ENCODE measurements at places on chromosomes 6 and 20. TPM values are rescaled to one million over a fixed set of nuclear protein-coding genes. Genes with fewer than 3 reads are reported as not detected.

- no peaks in the 10 kb centered on the region for H3K27me3 ChIP-seq
- no peak overlapping the region for H3K27ac ChIP-seq
- no peaks in the 10 kb centered on the region for H3K36me3 ChIP-seq
- H3K4me1 ChIP-seq = no peaks in the 10 kb centered on the region
- no peak for DNase-seq
Observed at GRCh38 chr6:134065706-134066105, 13.3 kb upstream of the SLC2A12 start.

DNA sequence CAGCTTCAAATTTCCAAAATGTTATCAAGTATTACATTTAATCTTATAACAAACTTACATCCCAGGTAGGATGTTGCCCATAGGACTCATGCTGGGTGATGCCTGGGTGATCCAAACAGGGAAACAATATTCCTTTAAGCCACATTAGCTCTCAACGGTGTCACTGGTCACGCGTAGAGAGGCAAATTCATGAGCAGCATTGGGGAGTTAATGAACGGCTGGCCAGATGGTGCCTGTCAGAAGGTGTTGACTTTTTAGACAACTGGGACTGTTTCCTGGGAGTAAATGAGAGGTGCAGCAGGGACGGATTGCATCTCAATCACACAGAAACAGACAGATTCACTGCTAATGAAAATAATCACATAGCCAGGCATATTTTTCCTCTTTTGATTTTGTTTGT is 83.3 kb upstream of the ID4 start:
- DNase-seq = no peak
- H3K27ac ChIP-seq = no peak overlapping the region
- no peak overlapping the region for H3K4me3 ChIP-seq
- H3K27me3 ChIP-seq = no peaks in the 10 kb centered on the region

DNA sequence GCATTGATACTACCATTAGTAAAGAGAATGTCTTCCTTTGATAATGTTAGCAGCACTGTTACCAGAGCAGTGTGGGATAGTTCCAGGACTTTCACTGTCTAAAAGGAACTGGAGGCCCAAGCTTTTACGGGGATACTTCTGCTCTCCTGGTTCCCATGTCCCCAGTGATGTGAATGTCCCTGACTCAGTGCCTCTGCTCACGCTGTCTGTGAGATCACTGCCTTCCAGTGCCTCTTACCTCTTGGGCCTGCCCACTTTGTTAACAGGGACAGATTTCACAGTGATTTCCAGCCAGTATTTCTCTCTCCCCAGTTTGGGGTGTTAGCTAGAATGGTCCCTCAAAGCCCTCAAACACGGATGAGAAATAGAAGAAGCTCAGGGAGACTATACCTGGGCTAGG is 14.4 kb downstream of the PTPRA start:
- no peaks in the 10 kb centered on the region for H3K27me3 ChIP-seq
- no peaks in the 10 kb centered on the region for H3K4me1 ChIP-seq
- H3K4me3 ChIP-seq = no peak overlapping the region
- H3K27ac ChIP-seq = no peak overlapping the region
- no peak for DNase-seq

DNA sequence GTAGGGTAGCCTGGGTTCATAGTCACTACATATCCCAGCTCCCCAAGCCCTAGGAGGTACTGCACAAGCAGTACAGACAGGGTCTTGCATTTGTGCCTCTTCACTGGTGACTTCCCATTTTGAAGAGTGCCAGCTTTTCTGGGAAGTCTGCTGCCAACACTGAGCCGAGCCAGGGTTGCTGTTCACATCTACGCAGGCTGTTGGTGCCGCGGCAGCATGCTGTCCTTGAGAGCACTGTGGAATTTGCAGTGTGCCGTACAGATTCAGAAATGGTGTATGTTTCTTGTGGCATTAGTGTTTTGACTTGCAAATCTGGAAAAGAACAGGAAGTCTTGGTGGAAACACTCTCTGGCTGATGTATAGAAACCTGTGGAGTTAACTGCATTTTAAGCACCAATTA is 67.5 kb downstream of the JARID2 start:
- H3K4me1 ChIP-seq = peaks cover 23% of the 10 kb centered on the region
- no peak overlapping the region for H3K4me3 ChIP-seq
- H3K27ac ChIP-seq = no peak overlapping the region
- no peaks in the 10 kb centered on the region for H3K27me3 ChIP-seq
- no peaks in the 10 kb centered on the region for H3K36me3 ChIP-seq

- no peak for DNase-seq
- peaks cover 10% of the 10 kb centered on the region for H3K4me1 ChIP-seq
- H3K27ac ChIP-seq = no peak within 1 kb of the TSS
- no peaks in the 10 kb centered on the region for H3K27me3 ChIP-seq
Observed at GRCh38 chr20:38303908-38304379, at the start of gene BPI. Gene BPI, plus strand, starts transcription at chr20:38304156. Its CDS starts 68 bp downstream, at chr20:38304224.

- no peak overlapping the region for H3K4me3 ChIP-seq
- H3K36me3 ChIP-seq = no peaks in the 10 kb centered on the region
- no peak for DNase-seq
- no peaks in the 10 kb centered on the region for H3K27me3 ChIP-seq
- H3K4me1 ChIP-seq = no peaks in the 10 kb centered on the region
Observed at GRCh38 chr20:38963745-38964144, 1.6 kb downstream of the DHX35 start.

DNA sequence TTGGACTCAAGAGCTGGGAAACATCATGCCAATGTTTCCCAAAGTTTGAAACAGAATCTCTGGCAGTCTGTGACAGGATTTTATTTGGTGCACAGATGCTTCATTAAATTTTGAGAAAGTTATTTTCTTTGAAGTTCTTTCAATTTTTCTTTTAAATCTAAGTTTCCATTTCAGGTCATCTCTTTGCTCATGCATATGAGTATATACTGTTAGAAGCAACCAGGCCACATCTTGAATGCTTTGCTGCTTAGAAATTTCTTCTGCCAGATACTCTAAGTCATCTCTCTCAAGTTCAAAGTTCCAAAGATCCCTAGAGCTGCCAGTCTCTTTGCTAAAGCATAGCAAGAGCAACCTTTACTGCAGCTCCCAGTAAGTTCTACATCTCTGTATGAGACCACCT is 59.1 kb upstream of the CCDC28A start:
- H3K27me3 ChIP-seq = no peaks in the 10 kb centered on the region
- H3K36me3 ChIP-seq = no peaks in the 10 kb centered on the region
- H3K27ac ChIP-seq = no peak overlapping the region
- no peak overlapping the region for H3K4me3 ChIP-seq
- no peaks in the 10 kb centered on the region for H3K4me1 ChIP-seq
- no peak for DNase-seq

- no peaks in the 10 kb centered on the region for H3K36me3 ChIP-seq
- H3K4me1 ChIP-seq = peaks cover 15% of the 10 kb centered on the region
- H3K4me3 ChIP-seq = no peak overlapping the region
- DNase-seq = no peak
- no peak overlapping the region for H3K27ac ChIP-seq
Observed at GRCh38 chr6:148445116-148445515, 102.5 kb downstream of the SASH1 start.

DNA sequence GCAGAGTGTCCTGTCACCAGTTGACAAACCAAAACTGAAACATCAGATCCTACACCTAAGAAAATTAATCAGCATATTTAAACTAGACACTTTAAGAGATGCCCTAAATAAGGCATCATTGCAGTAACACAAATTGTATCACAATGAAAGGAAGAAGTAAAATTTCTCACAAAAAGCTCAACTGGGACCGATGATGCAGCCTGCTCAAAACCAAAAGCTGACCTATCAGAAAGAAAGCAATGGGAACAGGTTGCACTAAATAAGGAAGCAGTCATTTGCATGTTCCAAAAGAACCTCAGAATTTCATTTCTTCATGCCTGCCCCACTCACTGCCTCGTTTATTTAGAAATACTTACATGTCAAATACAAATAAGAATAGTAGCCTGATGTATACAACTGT is 12.1 kb downstream of the HIVEP2 start:
- H3K36me3 ChIP-seq = no peaks in the 10 kb centered on the region
- no peak for DNase-seq
- H3K4me3 ChIP-seq = no peak overlapping the region
- H3K4me1 ChIP-seq = no peaks in the 10 kb centered on the region
- H3K27me3 ChIP-seq = no peaks in the 10 kb centered on the region

Gene BCAS1
- total RNA-seq = 3.3 TPM

DNA sequence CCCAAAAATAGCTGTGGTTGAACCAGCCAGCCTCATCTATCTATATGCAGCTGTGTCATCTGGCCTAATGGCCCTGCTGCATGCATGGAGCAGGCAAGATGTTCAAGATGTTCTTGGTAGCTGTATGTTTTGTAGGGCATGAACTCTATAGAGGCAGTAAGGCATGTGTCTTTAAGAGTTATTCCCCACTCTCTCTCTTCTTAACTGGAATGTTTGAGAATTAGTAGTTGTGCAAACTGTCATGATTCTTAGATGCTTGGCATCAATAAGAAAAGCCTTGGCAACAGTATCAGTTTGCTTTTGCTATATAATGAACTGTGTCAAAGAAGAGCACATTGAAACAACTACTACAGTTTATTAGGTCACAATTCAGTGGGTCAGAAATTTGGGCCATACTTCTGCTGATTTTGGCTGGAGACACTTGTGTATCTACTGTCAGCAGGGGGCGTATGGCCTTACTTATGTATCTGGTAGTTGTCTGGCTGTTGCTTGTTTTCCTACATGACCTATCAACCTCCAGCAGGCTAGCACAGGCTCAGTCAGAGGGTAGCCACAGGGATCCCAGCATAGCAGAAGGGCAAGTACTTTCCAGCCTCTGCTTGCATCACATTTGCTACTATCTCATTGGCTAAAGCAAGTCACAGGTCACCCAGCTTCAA is 56.1 kb upstream of the LAMP5 start:
- no peaks in the 10 kb centered on the region for H3K27me3 ChIP-seq
- H3K36me3 ChIP-seq = no peaks in the 10 kb centered on the region
- H3K27ac ChIP-seq = no peak overlapping the region
- no peak for DNase-seq

- no peaks in the 10 kb centered on the region for H3K27me3 ChIP-seq
Observed at GRCh38 chr20:22462975-22463914, 121.1 kb downstream of the FOXA2 start.

Gene EYS
- 2.6 TPM for total RNA-seq

DNA sequence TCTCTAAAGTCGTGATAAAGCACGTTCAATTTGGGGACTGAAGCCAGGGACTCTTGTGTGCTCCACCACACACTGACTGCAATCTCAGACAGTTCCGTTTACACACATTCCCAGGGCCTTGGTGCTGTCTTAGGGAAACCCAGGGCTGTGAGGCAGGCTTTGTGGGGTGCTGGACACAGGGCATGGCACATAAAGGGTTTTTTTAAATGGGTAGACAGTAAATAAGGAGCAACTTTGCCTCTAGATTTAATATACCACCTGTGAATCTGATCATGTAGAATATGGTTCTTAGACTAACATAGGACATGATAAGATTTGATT is 2.3 kb downstream of the ENTPD6 start:
- peaks cover 25% of the 10 kb centered on the region for H3K4me1 ChIP-seq
- H3K4me3 ChIP-seq = no peak overlapping the region
- no peaks in the 10 kb centered on the region for H3K27me3 ChIP-seq
- DNase-seq = no peak

DNA sequence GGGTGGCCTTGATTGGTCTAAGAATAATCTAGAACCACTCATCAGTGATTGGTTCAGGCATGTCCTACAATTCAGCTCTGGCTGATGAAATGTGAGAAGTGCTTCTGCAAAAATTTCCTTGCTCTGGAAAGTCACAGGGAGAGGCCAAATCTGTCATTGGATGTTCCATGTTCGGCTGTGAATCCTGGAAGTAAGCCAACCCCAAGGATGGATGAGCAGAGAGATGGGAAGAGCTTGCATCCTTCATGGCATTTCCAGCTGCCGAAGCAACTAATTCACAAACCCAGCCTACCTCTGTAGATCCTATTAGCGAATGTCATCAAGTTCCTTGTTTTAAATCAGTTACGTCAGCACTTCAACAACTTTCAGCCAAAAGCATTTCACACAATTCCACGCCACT is 187.2 kb upstream of the SOX4 start:
- no peaks in the 10 kb centered on the region for H3K4me1 ChIP-seq
- H3K27me3 ChIP-seq = no peaks in the 10 kb centered on the region
- H3K36me3 ChIP-seq = no peaks in the 10 kb centered on the region
- DNase-seq = no peak
- H3K4me3 ChIP-seq = no peak overlapping the region

DNA sequence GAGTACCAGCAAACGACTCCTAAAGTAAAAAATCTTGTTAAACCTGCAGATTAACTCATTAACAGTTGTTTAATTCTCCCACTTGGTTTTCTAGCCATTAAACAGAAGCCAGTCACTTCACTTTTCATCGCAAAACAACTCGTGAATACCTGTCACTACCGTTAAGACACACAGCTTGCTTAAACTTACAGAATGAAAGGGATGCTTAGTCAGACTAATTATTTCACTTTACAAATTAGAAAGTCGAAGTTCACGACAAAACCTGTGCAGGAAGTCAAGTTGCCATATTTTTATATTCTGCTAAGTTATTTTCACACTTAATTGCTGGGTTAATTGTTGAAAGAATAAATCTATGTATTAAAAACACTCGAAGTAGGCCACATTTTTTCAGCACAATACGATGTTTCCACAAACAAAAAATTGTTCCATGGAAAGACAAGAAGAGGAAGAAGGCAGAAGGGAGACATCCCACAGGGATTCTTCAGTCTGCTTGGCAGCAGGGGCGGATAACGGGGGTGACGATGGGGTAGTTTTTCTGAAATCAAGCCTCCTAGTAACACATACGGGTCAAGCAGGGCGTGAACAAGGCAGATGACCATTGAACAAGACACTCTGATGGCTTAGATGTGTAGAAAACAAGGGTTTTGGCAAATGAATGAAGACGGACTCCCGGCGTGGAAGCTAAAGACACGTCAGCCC is 933 bp downstream of the SSR1 start:
- H3K27me3 ChIP-seq = no peaks in the 10 kb centered on the region
- no peak for DNase-seq
- peaks cover 15% of the 10 kb centered on the region for H3K4me1 ChIP-seq
- no peaks in the 10 kb centered on the region for H3K36me3 ChIP-seq

Gene MACROD2
- total RNA-seq = 20.6 TPM
